ENCODE measurements at places on chromosomes 13 and 19. TPM values are rescaled to one million over a fixed set of nuclear protein-coding genes. Genes with fewer than 3 reads are reported as not detected.

ATP8A2 gene
- total RNA-seq, result not detected

SIGLEC12 gene
- 1.1 TPM for total RNA-seq

ZNF471 gene
- 1.9 TPM for total RNA-seq

NLRP7 gene
- total RNA-seq, result not detected

TUBB4A gene
- total RNA-seq, result not detected

NEK5 gene
- 0.32 TPM for total RNA-seq

PBX4 gene
- total RNA-seq, result 2.2 TPM

FXYD1 gene
- total RNA-seq, result 25.6 TPM

SLC5A5 gene
- total RNA-seq, result 0.09 TPM

PODNL1 gene
- total RNA-seq, result not detected

GPC6 gene
- 18.3 TPM for total RNA-seq

PKN1 gene
- 96.6 TPM for total RNA-seq

SELENOV gene
- total RNA-seq, result not detected

PSG6 gene
- total RNA-seq, result not detected

S1PR5 gene
- 0.56 TPM for total RNA-seq

CFD gene
- 3,469 TPM for total RNA-seq

ADPRHL1 gene
- total RNA-seq, result 0.72 TPM

TTYH1 gene
- not detected for total RNA-seq

KIR2DL3 gene
- not detected for total RNA-seq

NTN5 gene
- not detected for total RNA-seq

ZNF429 gene
- total RNA-seq, result 21.0 TPM

NLRP4 gene
- not detected for total RNA-seq

IQCN gene
- 15.9 TPM for total RNA-seq

RASIP1 gene
- 60.8 TPM for total RNA-seq

PCDH9 gene
- total RNA-seq, result 12.9 TPM

MEF2B gene
- not detected for total RNA-seq

FBXW9 gene
- total RNA-seq, result 5.4 TPM

SH2D3A gene
- 3.4 TPM for total RNA-seq

CDX2 gene
- not detected for total RNA-seq

LYPD5 gene
- total RNA-seq, result 0.95 TPM

ZNF653 gene
- total RNA-seq, result 3.3 TPM

KLK13 gene
- total RNA-seq, result not detected

LAIR1 gene
- 24.3 TPM for total RNA-seq

ATP5F1D gene
- 62.2 TPM for total RNA-seq

PLK5 gene
- total RNA-seq, result not detected

POU4F1 gene
- not detected for total RNA-seq

ZNF534 gene
- not detected for total RNA-seq

IFNL1 gene
- not detected for total RNA-seq

BLOC1S3 gene
- total RNA-seq, result 6.6 TPM

CADM4 gene
- 0.79 TPM for total RNA-seq

N4BP2L2 gene
- 148 TPM for total RNA-seq

GPR183 gene
- 17.2 TPM for total RNA-seq

OR7A10 gene
- total RNA-seq, result not detected

CACNG7 gene
- total RNA-seq, result not detected

NBEA gene
- 4.3 TPM for total RNA-seq

TEX29 gene
- not detected for total RNA-seq

ZNF20 gene
- total RNA-seq, result 2.0 TPM
